ENCODE measurements at places on chromosomes 2 and 18.

DNA sequence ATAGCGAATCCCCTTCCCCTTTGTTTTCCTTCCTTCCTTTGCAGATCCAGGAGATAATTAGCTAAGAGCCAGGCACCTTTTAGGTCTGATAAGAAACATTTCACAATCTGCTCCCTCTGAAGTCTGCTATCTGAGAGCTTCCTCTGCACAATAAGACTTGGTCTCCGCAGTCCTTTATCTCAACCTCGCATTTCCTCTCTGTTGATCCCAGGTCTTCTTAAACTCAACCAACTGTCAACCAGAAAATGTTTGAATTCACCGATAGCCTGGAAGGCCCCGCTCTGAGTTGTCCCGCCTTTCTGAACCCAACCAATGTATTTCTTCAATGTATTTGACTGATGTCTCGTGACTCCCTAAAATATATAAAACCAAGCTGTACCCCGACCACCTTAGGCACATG, 78.4 kb upstream of the CTDP1 start:
- no peak for DNase-seq

- no peak for DNase-seq
Observed at GRCh38 chr2:129379411-129379810, 600.1 kb upstream of the RAB6C start.

DNA sequence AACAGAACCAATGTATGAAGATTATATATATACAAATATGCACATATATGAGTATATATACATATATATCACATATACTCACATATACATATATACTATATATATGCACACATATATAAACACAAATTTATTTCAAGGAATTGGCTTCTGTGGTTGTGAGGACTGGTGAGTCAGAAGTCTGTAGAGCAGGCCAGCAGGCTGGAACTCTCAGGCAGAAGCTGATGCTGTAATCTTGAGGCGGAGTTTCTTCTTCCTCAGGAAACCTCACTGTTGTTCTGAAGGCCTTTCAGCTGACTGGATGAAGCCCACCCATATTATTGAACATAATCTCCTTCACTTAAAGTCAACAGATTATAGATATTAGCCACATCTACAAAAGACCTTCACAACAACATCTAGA, 143.9 kb upstream of the CREB1 start:
- DNase-seq, result no peak

DNA sequence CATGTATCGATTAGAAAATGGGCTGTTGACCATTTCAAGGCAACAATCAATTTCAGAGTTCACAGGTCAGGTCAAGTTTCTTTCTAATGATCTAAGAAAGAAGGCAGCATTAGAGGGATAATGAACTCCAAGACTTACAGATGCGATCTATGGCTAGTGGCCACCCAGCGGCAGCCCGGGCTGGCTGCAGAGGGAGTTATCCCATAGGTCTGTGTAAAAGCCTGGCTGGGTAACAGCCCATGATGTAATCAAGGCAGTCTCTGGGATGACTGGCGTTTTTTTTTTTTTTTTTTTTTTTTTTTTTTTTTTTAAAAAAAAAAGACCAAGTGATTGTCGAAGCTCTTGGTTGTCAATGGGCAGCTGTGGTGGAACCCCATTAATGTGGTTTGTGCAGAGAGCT, 171.1 kb upstream of the SKOR2 start:
- no peak for DNase-seq

DNA sequence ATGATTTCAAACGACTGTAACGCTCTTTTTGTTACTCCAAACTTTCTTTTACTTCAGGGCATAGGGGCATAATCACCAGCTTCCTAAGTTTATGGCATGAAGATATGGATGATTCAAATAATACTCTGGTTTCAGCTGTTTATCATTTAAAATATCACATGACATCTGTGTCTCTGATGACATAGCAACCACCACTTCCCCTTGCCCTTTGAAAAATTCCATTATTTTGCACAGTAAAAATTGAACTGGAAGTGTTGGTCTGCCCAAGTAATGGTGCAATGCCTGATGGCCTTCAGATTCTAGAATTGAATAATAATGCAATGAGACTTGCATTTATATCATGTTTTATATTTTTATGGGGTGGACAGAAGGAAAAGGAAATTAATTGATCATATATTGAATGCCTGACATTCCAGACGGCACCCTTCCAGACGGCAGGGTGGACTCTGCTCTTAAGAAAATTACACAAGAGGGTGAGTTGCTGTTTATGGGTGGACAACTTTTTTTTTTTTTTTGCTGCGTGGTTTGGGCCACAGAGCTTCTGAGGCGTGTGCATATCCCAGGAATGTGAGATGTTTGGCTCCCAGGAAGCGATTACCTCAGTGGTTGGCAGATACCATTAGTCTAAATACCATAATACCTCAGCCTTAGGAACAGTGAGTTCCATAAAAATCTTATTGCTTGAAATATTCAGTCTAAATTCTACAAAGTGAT, 101.7 kb upstream of the ZNF521 start:
- no peak for DNase-seq

- no peak for DNase-seq
Observed at GRCh38 chr2:233338046-233338445, 16.2 kb upstream of the DGKD start.

DNA sequence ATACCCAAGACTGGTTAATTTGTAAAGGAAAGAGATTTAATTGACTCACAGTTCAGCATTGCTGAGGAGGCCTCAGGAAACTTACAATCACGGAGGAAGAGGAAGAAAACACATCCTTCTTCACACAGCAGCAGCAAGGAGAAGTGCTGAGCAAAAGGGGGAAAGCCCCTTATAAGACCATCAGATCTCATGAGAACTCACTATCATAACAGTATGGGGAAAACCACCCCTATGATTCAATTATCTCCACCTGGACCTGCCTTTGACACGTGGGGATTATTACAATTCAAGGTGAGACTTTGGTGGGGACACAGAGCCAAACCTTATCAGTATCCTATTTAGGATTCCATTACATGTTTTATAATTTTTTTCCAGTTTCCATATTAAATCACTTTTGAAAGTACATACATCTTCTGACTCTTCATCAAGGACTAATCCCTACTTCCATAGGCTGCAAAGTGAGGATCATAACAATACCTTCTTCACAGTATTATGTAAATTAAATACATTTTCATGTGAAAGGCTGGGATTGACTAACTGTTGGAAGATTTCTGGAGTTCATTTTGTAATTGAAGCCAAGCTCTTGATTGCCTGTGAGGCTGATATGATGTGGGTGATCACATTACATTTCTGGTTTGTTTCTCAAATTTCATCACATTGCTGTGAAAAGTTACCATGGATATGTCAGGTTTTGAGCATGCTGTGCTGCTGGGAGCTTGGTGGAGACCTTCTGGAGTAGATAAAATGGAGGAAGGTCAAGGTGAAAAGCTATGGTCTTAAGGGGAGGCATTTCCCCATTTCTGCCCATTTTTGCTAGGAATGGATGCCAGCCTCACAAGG, 31.7 kb upstream of the CERS6 start:
- peak; percentile 11 for DNase-seq

DNA sequence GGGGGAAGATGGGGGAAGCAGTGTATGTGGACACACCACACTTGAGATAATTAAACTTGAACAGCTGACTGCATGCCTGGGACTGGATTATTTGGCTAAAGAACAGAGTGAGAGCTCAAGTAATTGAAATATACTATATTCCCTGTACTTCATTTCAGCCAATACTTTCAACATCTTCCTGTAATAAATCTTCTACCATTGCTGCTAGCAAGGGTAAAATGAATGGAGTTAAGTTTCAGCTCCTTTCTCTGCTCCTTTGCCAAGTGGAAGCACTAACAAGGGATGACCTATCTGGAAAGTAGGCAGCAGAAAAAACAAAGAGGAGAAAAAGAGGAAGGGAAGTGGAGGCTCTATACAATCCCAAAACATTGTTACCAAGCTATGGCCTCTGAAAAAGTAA, 50.9 kb downstream of the MMADHC start:
- no peak for DNase-seq

DNA sequence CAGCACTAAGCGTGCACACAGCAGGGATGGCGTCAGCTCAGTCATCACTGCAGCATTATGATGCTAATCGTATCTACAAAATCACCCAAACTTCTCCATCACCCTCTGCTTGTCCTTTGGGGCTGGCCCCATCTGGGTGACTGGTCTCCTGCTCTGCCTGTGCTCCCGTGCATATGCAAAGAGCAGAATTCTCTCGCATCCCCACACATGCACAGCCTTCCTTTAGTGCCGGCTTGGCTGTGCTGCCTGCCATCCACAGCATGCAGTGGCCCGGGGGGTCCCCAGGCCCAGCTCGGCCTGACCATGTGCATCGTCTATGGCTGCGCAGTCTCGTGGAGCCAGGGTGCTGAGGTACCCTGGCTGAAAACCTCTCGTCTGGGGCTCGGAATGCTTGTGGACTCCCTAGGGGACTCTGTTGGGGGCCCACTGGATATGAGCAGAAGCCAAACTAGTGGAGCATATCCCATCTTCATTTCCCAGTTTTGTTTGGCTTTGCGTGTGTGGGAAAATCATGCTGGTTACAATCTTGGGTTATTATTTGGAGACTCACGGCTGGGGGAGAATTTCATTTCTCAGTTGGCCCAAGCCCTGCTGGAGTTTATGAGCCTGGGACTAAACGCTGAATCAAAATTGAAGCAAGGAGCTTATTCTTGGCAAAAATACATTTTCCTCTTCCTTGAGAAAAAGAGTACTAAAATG, 70.9 kb upstream of the HS6ST1 start:
- no peak for DNase-seq

DNA sequence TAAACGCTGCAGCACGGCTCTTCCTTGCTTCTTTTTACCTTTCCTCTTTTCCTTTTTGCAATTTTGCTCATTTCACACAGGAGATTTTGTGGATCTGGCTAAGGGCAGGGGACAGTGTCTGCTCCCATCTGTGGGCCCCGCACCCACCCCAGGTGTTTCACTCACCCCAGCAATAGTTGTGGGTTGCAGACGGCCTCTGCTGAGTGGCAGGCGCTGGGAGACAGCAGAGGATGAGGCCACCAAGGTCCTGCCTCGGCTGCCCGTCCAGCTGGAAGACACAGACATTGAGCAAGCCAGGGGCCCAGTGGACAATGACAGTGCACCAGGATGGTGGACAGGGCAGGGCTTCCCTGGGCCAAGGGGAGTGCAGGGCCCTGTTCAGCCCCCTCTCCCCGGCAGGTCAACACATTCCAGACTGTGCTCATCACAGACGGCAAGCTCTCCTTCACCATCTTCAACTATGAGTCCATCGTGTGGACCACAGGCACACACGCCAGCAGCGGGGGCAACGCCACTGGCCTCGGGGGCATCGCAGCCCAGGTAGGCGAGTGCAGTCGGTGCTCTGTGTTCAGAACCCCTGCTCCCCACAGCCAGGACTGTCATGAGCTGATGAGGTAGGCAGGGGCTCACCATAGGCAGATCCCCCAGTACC, 35.0 kb downstream of the SNED1 start:
- no peak for DNase-seq

- DNase-seq, result no peak
Observed at GRCh38 chr2:207875473-207876212, 105.9 kb upstream of the FZD5 start.

DNA sequence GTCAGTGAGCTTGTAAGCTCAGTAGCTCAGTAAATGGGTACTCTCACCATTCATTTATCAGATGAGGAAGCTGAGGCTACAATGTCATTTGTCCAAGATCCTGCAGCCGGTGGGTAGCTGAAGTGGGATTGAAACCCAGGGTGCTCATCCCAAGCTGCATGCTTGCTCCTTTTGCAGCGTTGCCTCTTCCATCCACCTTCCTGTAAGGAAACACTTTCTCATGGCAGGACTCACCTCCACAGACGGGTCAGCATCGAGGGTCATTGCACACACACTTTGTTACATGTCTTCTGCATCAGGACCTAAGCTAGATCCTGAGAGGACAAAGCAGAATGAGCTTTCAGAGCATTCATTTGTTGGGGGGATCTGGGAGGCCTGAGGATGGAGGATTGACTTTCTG, 60.7 kb downstream of the ACOXL start:
- no peak for DNase-seq

DNA sequence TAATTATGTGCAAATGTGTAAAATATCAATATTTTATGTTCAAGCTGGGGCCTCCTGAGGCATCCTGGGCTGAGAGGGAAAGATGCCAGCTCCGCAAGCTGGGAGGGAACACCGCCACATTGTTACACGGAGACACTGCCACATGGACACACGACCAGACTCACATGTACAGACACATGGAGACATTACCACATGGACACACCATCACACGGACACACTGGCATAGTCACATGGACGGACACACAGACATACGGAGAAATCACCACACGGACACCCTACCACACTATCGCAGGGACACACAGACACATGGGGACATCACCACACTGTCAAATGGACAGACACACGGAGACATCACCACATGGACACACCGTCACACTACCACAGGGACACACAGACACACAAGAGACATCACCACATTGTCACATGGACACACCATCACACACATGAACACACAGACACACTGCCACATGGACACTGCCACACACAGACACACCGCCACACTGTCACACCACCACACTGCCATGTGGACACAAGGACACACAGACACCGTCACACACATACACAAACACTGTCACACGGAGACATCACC, 117.6 kb downstream of the CCDC74A start:
- DNase-seq, result no peak

DNA sequence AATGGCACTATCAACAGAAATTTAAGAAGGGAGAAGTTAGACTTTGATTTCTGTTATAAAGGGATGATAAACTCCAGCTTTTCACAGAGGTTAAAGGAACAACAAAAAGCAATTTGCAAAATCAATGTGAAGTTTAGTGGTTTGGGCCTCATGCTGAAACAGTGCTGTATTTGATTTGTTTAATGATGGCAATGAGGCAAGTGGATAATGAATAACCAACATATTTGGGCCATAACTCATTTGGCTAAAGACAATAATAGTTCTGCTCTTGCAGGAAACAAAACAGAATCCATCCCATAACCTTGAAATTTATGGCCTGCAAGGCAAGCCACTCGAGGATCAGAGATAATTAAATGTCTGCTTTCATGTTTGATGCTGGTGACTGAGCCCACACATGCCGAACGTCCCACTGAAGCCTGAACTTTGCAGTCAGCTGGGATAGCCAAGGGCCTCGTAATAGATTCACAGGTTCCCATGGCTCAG, 56.5 kb downstream of the TPGS2 start:
- DNase-seq, result no peak

- no peak for DNase-seq
Observed at GRCh38 chr2:27296481-27296880, 11.8 kb downstream of the UCN start.

DNA sequence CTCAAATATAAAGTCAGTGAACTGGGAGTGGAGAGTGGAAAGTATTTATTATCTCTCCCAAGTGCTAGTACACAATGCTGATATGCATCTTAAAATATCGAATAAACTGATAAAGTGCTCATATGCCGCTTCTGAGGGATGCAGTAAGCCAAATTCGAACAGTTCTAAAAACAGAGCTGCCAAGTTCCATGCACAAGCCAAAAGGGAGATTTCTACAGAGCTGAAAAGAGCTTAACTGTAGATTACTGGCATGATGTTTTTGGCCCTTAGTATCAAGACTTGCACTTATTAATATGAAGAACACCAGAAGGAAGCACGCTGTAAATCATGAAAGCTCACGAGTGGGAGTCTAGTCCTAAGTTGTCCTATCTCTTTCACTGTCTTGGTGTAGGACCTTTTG, 7.9 kb downstream of the TMEFF2 start:
- no peak for DNase-seq
